ENCODE measurements at places on chromosomes 3 and 15. TPM values are rescaled to one million over a fixed set of nuclear protein-coding genes. Genes with fewer than 3 reads are reported as not detected.

Gene C3orf20
- not detected for total RNA-seq

Gene ACY1
- 27.0 TPM for total RNA-seq

Gene CPNE9
- total RNA-seq: not detected

Gene NPRL2
- 13.5 TPM for total RNA-seq

Gene DPH3
- total RNA-seq: 28.7 TPM

Gene ATXN7
- 4.3 TPM for total RNA-seq

Gene ASB14
- total RNA-seq: not detected

Gene SYNPR
- total RNA-seq: not detected

Gene CLDN18
- total RNA-seq: not detected

Gene CELSR3
- total RNA-seq: 5.4 TPM

Gene ZBTB20
- total RNA-seq: 0.73 TPM

Gene TLE3
- total RNA-seq: 24.7 TPM

Gene GRK7
- not detected for total RNA-seq

Gene CLSTN2
- total RNA-seq: 0.03 TPM

Gene RNU5B-1
- total RNA-seq: not detected

Gene MITF
- 7.2 TPM for total RNA-seq

Gene CD86
- not detected for total RNA-seq

Gene TGM4
- total RNA-seq: 0.08 TPM

Gene ACAN
- 0.26 TPM for total RNA-seq

Gene OR4F15
- not detected for total RNA-seq

Gene CCDC33
- total RNA-seq: 6.1 TPM

Gene CPN2
- not detected for total RNA-seq

Gene SLC9A9
- total RNA-seq: 0.07 TPM

Gene RTP1
- total RNA-seq: not detected

Gene AMT
- not detected for total RNA-seq
